ENCODE measurements at places on chromosomes 6 and 20.

- DNase-seq, result no peak
Measured at GRCh38 chr6:6986344-6986743, 121.4 kb upstream of the RREB1 start.

DNA sequence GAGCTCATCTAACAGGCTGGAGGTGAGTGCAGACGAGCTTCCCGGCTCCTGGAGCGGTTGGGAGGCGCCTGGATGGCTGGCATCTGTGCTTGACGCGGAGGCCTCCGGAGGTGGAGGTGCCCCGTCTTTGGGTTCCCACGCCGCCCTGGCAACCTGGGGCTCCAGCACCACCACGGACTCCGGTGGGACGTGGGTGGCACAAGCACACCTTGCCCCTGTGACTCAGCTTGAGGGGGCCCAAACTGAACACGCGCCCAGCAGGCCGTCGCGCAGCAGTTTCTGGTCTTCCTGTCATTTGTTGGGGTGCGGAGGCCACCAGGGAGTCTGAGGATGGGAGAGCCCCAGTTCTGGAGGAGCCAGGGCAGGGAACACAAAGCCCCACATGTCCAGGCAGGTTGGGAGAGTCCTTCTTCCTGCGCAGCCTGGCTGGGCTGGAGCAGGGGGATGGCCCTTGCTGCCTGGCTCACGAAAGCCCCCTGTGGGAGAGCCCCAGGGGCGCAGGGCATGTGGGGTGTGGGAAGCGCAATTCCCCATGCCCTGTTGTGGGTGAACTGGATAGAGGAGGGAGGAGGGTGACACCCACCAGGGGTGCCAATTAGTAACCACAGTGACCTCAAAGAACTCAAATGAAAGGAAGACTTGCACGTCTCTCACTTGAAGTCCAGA is 1378.6 kb upstream of the DEFB115 start:
- DNase-seq, result no peak

DNA sequence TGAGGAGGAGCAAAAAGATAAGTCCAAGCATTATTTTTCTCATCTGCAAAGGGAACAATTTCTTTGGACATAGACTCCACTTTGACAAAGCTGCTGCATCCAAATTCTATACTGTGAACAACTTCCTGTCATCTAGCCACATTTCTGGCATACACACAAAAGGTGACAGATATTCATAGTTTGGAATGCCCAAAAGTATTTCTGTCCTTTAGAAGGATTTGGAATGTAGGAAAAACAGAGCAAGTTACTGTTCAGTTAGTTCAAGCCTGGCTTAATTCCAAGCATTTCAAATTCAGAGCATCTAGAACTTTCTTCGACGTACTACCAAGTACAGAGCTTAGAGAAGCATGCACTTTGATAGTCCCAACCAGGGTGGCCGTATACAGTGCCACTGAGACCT is 134.0 kb downstream of the PDE7B start:
- DNase-seq, result no peak

- no peak for DNase-seq
Measured at GRCh38 chr20:9807136-9807535, 31.7 kb downstream of the PAK5 start.

DNA sequence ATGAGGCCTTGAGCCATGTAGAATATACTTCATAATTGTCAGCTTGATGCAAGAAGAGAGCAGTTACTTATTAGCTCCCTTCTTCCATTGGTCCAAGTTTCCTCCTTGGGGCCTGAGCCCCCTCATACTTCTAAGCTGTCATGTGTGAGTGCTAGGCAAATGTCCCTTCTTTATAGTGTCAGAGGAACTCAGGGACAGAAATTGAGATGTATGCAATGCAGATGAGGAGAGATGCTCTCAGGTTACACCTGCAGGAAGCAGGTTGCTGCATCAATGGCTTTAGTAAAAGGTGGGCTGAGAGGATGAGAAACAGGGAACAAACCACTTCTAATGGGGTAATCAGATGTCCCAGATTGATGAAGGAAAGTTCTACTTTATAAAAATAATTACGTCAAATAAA is 6.7 kb upstream of the PDSS2 start:
- DNase-seq, result no peak

GRCh38 chr20:32742322-32743236 is 688 bp downstream of the COMMD7 start:
- no peak for DNase-seq

DNA sequence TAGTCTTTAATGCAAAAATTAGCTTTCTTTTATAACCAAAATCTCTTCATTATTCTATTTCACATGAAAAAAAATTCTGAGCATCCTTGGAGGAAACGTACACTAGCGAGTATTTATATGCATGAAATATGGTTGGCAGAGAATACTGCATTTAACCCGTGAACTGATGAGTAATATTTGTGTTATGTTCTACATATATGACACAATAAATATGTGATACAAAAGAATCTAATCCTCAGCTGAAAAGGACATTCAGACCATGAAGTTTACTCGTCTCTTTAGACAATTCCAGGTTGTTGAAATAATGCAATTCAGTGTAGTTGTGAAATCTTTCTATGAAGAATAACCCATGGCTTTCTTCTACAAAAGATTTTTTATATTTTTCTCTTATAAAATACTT is 524.8 kb upstream of the MAN1A1 start:
- DNase-seq, result no peak

DNA sequence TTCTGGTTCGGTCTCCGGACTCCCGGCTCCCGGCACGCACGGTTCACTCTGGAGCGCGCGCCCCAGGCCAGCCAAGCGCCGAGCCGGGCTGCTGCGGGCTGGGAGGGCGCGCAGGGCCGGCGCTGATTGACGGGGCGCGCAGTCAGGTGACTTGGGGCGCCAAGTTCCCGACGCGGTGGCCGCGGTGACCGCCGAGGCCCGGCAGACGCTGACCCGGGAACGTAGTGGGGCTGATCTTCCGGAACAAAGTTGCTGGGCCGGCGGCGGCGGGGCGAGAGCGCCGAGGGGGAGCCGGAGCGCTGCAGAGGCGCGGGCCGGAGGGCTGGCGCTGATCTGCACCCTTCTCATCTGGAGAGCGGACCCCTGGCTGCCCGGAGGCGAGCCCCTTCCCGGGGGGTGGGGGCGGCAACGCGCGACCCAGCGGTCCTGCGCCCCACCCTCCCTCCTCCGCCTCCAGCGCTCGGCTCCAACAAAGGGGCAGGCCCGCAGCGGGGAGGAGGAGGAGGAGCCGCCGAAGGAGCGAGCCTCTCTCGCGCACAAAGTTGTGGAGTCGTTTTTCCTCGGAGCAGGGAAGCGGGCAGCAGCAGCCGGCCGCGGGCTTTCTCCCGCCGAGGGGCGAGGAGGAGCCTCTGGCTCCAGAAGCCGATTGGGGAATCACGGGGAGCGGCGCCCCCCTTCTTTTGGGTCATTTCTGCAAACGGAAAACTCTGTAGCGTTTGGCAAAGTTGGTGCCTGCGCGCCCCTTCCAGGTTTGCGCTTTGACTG is at the start of gene UTRN:
Gene UTRN, plus strand, starts transcription at position 553 of the 765 bp plus-strand sequence. CDS start 6,494 bp downstream, outside the sequence.
- DNase-seq, result peak; percentile 85

- peak; percentile 68 for DNase-seq
Measured at GRCh38 chr6:167827583-167828324, 1.0 kb downstream of the AFDN start.

GRCh38 chr20:62822788-62823651 is 6.2 kb downstream of the COL9A3 start:
- peak; percentile 49 for DNase-seq

- no peak for DNase-seq
Measured at GRCh38 chr20:44597930-44598329, 15.6 kb downstream of the PKIG start.

DNA sequence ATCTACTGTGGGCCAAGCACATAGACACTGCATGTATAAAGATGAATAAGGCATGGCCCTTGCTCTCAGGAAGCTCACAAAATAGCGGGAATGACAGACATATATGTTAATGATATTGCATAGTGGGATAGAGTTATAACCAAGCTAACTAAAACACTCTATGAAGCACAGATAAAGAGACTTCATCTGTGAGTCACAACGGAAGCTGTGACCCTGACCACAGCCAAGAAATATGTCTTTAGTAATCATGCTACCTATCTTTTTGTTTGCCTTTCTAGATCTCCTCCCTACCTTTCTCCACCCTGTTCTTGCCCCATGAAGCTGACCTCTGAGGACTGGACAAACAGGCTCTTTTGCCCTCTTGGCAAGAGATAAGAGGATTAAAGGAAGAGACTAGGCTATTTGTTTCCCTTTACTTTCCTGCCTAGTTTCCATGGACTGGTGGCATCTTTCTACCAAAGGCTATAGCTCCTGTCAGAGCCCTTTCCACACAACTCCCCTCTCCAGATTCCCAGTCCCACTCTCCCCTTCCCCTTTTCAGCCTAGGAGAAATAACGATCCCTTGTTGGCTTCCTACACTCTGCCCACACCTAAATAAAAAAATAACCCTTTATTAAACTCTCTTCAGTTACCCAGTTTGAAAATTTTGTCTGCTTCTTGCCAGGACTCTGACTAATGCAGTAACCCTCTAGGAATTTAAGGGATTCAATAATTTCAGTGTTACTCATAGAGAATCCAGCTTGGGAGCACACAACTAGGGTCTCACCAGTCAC is 504.9 kb upstream of the MARCKS start:
- no peak for DNase-seq

DNA sequence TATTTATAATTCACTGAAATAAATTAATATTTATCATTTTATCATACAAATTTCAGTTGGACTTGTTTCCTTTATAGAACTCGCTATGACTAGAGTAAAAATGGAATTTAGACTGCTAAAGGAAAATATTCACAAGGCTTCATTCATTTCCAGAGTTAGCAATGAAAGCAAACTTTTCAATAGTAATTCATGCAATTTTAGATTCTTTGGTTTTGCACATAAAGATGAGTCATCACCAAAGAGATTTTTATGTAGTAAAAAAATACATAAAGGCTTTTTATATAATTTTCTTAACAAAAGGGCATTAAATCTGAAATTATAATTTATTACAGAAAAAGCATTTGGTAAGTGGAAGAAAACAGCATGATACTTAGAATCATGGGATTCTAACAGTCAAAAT is 37.2 kb upstream of the STXBP5 start:
- DNase-seq, result no peak

DNA sequence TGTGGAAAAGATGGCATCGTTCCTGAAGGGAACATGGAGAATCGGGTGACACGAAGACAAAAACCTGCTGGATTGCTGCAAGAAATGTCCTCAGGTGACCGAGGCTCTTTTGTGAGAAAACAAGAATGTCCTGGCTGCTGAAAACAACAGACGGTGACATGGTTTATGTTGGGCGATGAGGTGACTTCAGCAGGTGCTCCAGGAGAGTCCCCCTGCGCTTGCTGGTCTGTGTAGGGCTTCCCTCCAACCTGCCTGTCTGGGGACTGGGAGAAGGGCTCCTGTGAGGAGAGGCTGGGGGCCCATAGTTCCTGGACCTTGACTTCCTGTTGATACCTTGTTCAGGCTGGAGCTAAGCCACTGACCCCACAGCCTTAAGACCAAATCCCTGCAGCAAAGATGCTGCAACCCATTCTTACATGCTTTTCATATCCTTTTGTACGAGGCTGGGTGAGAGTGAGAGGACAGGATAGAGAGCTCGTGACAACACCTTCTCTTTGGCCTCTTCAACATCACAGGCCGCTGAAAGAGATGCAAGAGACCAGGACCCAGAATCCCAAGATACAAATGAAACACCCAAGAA is 134.8 kb downstream of the CD83 start:
- no peak for DNase-seq

DNA sequence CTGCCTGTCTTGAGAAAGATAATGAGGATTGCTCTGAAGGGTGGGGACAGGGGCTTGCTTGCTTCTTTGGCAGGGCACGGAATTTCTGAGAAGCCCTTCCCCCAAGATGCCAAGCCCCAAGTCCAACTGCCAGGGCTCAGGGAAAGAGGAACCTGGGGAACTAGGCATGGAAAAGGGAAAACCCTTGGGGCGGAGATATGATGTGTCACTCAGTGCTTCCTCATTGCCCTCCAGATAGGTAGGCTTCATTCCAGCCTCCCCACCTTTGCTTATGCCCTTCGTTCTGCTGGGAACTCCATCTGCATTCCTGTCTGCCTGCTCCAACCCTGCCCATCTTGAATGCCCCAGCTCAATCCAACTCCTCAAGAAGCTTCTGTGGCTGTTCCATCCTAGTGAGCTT is 61.2 kb downstream of the VEGFA start:
- DNase-seq, result no peak

GRCh38 chr6:115573861-115574260 is 486.8 kb downstream of the FRK start:
- DNase-seq, result no peak

DNA sequence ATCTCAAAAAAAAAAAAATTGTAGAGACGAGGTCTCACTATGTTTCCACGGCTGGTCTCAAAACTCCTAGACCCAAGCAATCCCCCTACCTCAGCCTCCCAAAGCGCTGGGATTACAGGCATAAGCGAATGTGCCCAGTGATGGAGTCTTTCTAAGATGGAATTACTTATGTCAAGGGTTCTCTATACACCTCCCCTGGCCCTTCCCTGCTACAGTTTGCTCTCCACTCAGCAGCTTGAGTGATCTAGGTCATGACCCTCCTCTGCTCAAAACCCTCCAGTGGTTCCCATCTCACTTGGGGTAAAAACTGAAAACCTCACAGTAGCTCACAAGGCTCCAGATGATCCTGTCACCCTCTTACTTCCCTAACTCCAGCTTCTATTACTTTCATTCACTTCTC is 1.8 kb upstream of the DNPH1 start:
- DNase-seq, result no peak

GRCh38 chr6:169159331-169159730 is 94.3 kb downstream of the THBS2 start:
- DNase-seq, result no peak

DNA sequence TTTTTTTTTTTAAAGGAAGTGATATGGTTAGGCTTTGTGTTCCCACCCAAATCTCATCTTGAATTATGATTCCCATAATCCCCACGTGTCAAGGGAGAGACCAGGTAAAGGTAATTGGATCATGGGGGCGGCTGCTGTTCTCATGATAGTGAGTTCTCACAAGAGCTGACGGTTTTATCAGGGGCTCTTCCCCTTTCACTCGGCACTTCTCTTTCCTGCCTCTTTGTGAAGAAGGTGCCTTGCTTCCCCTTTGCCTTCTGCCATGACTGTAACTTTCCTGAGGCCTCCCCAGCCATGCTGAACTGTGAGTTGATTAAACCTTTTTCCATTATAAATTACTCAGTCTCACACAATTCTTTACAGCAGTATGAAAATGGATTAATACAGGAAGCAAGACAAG is 64.3 kb downstream of the ZFP64 start:
- no peak for DNase-seq

All from nephron progenitor cell (in vitro differentiated cells).